ENCODE measurements at places on chromosomes 3 and 15.

DNA sequence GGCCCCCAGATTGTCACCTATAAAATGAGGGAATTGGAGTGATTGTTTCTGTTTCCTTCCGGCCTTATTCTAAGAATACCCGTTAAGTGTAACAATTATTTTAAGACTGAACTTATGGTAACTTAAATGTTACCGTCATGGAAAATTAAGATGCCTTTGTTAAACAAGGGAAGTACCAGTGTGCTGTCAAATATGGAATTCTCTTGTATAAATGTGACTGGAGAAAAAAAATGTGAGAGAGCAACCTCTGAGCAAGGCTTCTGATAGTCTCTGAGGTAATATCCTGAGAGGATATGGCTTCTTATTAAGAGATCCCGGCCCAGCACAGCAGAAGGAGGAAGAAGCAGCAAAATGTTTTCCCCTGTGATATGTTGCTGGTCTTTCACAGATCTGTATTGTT lies 480.7 kb upstream of the ADAMTS9 start:
- DNase-seq: no peak

GRCh38 chr3:120144267-120144666 lies 50.0 kb upstream of the GSK3B start:
- no peak for DNase-seq

DNA sequence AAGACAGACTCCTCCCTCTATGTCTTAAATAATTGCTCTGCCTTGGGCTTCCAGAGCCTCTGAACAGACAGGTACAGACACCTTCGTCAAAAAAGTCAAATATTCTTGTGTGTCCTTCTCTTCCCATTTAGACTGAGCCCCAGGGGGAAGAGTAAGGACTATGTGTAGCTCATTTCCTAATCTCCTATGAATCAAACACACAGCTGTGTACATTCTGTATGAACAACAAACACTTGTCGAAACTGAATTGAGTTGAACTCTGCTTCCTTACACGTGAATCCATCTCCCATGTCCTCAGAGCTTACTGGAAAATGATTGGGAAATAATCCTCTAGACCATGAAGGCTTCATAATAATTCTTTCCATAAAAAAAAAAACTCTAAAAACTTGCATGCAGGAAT lies 80.8 kb downstream of the MOBP start:
- no peak for DNase-seq

- DNase-seq: no peak
Measured at GRCh38 chr15:91050128-91050455, 27.7 kb upstream of the VPS33B start.

- DNase-seq: no peak
Measured at GRCh38 chr3:120443626-120444123, 7.1 kb downstream of the FSTL1 start.

DNA sequence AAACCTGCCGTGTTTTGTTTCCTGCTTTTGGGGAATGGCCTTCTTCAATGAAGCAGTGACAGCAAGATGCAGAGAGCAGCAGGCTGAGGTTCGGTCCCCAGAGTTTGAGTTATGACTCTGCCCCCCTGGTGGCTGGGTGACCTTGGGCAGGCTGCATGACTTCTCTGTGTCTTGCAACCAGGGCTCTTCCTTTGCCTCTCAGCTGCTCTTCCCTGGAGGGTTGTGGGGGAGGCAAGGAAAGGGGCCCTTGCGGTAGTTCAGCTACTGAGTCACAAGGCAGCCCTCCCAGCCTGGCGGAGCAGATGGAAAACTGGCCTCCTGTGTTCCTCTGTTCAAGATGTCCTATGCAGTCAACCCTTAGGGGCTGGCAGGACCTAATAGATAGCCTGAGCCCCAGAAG lies 17.1 kb downstream of the CTXND1 start:
- DNase-seq: peak; percentile 8

GRCh38 chr3:59935025-59935424 lies 885.2 kb upstream of the CFAP20DC start:
- no peak for DNase-seq

- DNase-seq: no peak
Measured at GRCh38 chr15:64111679-64112050, 15.9 kb downstream of the SNX1 start.

GRCh38 chr3:9730657-9731205 lies 804 bp upstream of the BRPF1 start:
- no peak for DNase-seq

DNA sequence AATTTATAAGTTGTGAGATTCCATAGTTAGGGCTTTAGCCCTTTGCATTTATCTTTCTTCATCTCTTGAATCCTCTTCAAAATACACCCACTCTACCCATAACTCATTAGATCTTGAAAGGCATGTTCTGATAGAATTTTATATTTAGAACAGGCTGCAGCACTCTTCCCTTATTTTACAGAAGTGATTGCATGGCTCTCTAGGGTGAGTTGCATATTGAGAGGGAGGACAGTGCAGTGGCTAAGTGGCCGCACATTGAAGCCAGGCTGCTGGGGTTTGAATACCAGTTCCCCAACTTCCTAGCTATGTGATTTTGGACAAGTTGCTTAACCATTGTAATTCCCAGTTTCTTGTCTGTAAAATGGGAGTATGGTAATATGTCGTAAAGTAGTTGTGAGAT lies 2.5 kb downstream of the CD86 start:
- no peak for DNase-seq

DNA sequence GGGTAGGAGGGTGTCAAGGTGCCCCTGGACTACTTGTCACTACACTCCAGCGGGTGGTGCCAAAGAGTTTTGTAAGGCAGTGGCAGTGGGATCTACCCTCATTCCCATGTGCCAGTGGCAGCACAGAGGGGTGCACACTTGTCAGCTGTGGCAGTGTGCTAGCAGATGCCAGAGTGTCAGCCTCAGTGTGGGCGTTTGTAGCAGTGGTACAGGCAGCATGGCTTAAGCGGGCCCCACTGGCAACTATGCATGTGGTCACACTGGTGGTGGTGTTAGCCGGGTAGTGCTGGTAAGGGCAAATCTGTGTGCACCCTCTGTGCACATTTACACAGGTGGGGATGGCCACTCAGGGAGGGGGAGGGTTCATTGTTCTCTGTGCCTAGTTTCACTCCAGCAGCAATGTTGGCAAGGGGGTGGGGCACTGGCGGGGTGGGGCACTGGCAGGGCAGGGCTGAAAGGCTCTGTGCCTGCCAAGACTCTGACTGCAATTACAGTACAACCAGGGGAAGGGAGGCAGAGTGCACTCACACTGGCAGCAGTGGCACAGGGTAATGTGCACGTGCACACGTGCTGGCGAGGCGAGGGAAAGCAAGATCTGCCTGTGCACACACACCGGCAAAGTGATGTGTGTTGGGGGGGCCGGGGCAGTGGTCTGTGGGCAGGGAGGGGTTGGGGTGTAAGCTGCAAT lies 31.8 kb downstream of the MYO9A start:
- no peak for DNase-seq

DNA sequence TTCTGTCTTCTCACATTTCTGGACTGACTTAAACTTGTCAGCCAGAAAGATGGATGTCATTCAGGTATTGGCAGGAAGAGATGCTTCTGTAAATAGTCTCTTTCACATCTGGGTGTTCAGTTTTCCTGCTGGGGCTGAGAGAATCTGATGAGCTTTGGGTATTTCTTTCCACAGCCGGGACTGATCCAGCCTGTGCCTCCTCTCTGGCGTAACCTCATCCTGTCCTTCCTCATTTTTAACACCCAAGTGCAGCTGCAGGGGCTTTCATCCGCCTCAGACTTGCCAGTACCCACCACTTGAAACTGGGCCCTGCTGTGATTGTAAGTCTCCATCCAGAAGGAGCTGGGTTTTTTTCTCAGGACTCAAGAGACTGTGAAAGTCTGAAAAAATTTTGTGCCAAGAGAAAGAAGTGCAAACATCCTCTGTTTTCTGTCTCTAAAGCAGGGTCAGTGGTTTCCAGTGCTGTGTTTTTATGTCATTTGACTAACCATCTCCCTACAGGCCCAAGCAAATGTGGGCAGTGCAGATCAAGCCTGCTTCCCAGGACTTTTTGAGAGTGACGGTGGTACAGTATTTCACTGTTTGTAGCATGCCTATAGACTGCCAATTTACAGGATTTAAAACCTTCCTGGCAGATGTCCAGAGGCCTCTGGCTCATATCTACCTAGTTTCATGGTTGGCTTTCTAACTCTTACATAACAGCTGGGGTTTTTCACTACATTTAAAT lies 342.7 kb downstream of the PTPRG start:
- no peak for DNase-seq
